ENCODE measurements at places on chromosomes 1 and 21. TPM values are rescaled to one million over a fixed set of nuclear protein-coding genes. Genes with fewer than 3 reads are reported as not detected.

UBE2U gene
- total RNA-seq = not detected

CXADR gene
- 0.36 TPM for total RNA-seq

TMEM39B gene
- 4.7 TPM for total RNA-seq

MPC2 gene
- 34.7 TPM for total RNA-seq

LMOD1 gene
- total RNA-seq = 17.1 TPM

TRABD2B gene
- total RNA-seq = under 0.01 TPM

MRPL9 gene
- total RNA-seq = 68.4 TPM

PADI4 gene
- not detected for total RNA-seq

DNA sequence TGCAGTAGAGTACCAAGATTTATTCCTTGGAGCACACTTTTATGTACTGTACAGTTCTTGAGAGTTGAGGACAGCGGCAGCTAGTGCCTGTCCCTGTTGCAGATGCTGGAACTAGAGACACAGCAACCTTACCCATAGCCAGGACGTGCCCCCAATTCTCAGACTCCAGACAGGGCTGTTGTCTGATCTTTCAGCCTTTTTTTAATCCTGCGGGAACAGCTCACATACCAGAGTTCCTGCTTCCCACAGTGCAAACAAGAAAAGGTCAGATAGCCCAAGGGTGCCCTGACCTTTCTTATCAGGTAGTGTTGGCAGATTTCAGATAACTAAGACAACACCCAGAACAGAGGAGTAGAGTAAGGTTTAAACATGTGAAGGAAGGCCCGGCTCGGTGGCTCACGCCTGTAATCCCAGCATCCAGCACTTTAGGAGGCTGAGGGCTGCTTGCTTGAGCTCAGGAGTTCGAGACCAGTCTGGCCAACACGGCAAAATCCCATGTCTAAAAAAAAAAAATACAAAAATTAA is 78.5 kb downstream of the DOP1B start:
- H3K4me1 ChIP-seq = no peaks in the 10 kb centered on the region
- H3K36me3 ChIP-seq = peaks cover 31% of the 10 kb centered on the region
- H3K27me3 ChIP-seq = no peaks in the 10 kb centered on the region
- no peak overlapping the region for H3K4me3 ChIP-seq
- DNase-seq = no peak

DNA sequence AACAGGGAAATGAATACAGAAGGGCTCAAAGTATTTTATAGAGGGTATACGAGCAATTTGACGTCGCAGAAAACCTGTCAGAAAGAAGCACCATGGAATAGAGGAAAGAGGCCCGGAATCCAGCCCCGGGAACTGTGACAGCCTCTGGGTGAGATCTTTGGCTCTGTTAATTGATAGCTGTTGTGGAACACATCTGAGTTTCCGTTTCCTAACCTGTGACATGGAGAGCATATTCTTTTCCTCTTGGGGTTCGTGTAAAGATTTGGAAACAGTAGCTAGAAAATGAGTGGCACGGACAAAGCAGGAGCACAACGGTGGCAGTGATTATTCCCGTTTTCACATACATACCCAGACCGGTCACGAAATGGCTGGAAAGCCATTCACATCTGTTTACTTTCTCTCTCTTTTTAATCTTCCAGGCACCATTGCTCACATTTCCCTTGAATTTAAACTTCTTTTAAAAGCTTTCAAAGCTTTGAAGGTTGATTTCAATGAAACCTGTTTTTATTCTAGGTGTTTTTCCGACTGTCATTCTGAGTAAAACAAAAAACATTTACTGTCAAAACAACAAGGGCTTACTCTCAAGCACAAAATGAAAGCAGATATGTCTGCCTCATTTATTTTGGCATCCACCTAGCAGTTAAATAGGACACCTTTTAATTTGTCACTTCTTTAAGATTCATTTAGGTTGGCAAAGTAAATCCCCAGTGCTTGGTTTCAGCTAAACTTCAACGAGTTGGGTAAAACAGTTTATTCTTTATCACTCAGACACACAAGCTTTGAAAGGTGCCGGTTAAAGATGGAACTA is 26.7 kb upstream of the C8B start:
- no peaks in the 10 kb centered on the region for H3K4me1 ChIP-seq
- H3K27me3 ChIP-seq = no peaks in the 10 kb centered on the region
- no peaks in the 10 kb centered on the region for H3K36me3 ChIP-seq
- no peak overlapping the region for H3K27ac ChIP-seq

DNA sequence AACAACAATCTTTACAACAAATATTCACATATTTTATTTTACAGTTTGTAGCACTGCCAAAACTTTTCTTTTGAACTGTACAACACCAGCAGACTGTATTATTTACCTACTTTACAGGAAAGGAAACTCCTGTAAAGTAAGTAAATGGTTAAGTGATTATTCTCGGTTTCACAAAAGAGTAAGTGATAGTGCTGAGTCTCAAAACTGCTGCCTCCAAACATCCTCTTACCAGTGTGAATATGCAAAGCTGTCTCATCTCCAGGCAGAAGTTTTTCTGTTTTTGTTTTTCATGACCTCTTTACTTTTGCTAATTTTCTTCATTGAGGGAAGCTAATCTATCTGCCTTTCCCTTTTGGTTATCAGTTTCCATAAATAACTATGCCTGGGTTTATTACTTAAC is 286.7 kb downstream of the SRGAP2C start:
- H3K4me1 ChIP-seq = no peaks in the 10 kb centered on the region
- H3K27me3 ChIP-seq = peaks cover 4% of the 10 kb centered on the region
- no peaks in the 10 kb centered on the region for H3K36me3 ChIP-seq

GRCh38 chr1:66090859-66091457 is 298.3 kb downstream of the PDE4B start:
- H3K4me3 ChIP-seq = no peak overlapping the region
- H3K4me1 ChIP-seq = no peaks in the 10 kb centered on the region
- H3K36me3 ChIP-seq = no peaks in the 10 kb centered on the region
- H3K27ac ChIP-seq = no peak overlapping the region
- DNase-seq = no peak

- DNase-seq = no peak
- no peaks in the 10 kb centered on the region for H3K36me3 ChIP-seq
- no peak overlapping the region for H3K4me3 ChIP-seq
- H3K4me1 ChIP-seq = no peaks in the 10 kb centered on the region
- no peaks in the 10 kb centered on the region for H3K27me3 ChIP-seq
- no peak overlapping the region for H3K27ac ChIP-seq
These were observed 103.9 kb downstream of the ZBTB18 start for GRCh38 chr1:244154872-244155531.

- H3K27ac ChIP-seq = peak overlapping the region; percentile 47
- DNase-seq = no peak
- peaks cover 35% of the 10 kb centered on the region for H3K4me1 ChIP-seq
- H3K4me3 ChIP-seq = peak overlapping the region; percentile 76
These were observed 404 bp upstream of the SCMH1 start for GRCh38 chr1:41242342-41243078.

DNA sequence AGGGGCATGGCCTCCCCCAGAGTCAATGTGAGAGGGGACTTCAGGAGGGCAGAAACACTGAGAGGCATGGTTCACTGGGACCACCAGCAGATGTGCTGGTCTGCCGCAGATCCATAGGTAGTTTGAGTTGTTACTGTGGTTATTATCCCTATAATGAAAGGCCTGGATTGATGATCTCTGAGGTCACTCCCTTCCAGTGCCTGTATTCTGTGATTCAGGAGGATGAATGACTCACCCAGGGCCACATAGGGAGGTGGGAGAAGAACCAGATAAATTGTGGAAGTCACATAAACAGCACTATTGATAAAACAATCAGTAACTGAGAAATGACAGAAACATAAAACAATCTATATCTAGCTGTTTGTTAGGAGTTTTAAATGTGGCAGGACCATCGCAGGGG is 22.7 kb upstream of the ACTL8 start:
- H3K27ac ChIP-seq = no peak overlapping the region
- DNase-seq = peak; percentile 92
- no peaks in the 10 kb centered on the region for H3K27me3 ChIP-seq
- peaks cover 3% of the 10 kb centered on the region for H3K4me1 ChIP-seq
- H3K4me3 ChIP-seq = no peak overlapping the region

- H3K4me1 ChIP-seq = peaks cover 6% of the 10 kb centered on the region
- H3K27ac ChIP-seq = no peak within 1 kb of the TSS
- H3K36me3 ChIP-seq = no peaks in the 10 kb centered on the region
- peak; percentile 13 for DNase-seq
These were observed at the start of gene CCDC181 for GRCh38 chr1:169427081-169427641. TSS of gene CCDC181 (minus strand) at chr1:169427474. CDS start at chr1:169424927, 2,547 bp downstream.

DNA sequence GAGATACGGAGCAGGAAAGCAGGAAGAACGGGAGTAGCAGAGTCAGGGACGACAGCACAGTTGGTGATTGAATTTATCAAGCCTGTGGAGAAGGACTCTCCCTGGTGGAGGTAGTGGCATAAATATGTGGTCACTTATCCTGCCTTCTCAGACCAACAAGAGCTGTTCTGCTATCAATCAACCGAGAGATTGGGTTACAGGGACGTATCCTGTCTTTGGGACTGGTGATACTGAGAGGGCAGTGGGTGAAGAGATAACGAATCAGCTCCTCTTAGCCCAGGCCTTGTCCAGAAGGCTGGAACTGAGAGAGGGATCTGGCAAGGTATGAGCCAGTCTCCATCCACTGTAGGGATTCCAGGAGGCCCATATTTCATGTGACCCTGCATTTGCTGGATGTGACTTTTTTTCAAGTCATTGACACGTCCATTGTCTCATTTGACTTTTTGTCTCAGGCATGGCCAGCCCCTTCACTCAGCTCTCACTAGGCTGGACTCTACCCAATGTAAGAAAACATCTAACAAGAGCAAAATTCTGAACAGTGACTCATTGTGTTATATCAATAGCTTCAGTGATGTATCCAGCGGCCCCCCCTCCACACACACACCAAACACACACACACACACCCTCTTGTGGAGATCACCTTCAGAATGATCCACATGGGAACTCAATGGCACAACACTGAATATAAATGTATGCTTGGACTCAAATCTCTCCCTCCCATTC is 11.3 kb downstream of the C1orf116 start:
- no peaks in the 10 kb centered on the region for H3K36me3 ChIP-seq
- no peak overlapping the region for H3K4me3 ChIP-seq
- H3K27me3 ChIP-seq = no peaks in the 10 kb centered on the region

GRCh38 chr1:47914218-47914938 is 82.8 kb downstream of the TRABD2B start:
- H3K36me3 ChIP-seq = no peaks in the 10 kb centered on the region
- H3K4me1 ChIP-seq = no peaks in the 10 kb centered on the region
- no peak overlapping the region for H3K27ac ChIP-seq
- peak; percentile 51 for DNase-seq
- no peak overlapping the region for H3K4me3 ChIP-seq

- no peak overlapping the region for H3K27ac ChIP-seq
- peak; percentile 35 for DNase-seq
- H3K36me3 ChIP-seq = peaks cover 4% of the 10 kb centered on the region
- H3K4me1 ChIP-seq = peaks cover 14% of the 10 kb centered on the region
These were observed 82.2 kb downstream of the FMN2 start for GRCh38 chr1:240173836-240174235.

- H3K4me3 ChIP-seq = no peak overlapping the region
- no peaks in the 10 kb centered on the region for H3K36me3 ChIP-seq
- H3K4me1 ChIP-seq = peaks cover 14% of the 10 kb centered on the region
- H3K27me3 ChIP-seq = no peaks in the 10 kb centered on the region
These were observed 173.3 kb upstream of the EDN2 start for GRCh38 chr1:41657679-41658295.

GRCh38 chr1:7346600-7347570 is 424.2 kb upstream of the VAMP3 start:
- H3K4me3 ChIP-seq = no peak overlapping the region
- DNase-seq = no peak
- H3K4me1 ChIP-seq = peaks cover 5% of the 10 kb centered on the region
- no peaks in the 10 kb centered on the region for H3K36me3 ChIP-seq
- H3K27me3 ChIP-seq = no peaks in the 10 kb centered on the region

GRCh38 chr1:65319141-65319540 is 9.8 kb downstream of the DNAJC6 start:
- H3K27me3 ChIP-seq = no peaks in the 10 kb centered on the region
- no peaks in the 10 kb centered on the region for H3K4me1 ChIP-seq

DNA sequence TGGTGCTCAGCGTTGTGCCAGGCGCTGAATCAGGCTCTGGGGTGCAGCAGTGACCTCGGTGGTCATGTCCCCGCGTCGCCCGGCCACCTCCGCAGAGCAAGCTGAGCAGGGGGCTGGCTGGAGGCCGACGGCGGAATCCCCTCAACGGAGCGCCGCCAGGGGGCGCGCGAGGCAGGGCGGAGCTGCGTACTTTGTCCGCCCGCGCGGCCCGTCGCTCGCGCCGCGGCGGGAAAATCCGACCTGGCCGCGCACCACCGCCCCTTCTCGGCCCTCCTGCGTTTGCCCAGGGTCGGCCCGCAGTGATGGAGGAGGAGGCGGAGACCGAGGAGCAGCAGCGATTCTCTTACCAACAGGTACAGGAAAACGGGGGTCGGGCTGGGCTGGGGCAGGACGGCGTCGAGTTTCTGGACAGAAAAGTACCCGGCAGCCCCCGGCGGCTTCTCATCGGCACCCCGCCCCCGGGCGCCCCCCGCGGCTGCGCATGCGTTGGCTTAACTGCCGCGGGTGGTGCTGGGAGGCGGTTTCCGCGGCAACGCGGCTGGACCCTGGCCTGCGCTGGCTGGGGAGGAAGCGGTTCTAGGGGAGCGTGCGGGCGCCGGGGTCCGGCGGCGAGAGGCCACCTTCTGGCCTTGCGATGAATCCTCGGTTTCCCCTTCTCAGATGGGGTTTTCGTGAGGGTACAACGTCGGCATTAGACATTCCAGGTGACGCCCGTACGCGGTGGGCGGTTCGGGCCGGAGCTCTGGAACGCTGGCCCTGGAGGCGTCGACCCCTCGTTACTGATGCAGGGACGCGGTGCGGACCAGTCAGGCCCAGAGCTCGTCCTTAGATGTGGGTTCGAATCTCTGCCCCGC is at the start of gene CENPS:
Gene CENPS, plus strand, starts transcription at position 218 of the 854 bp plus-strand sequence. Its CDS starts 85 bp downstream, at position 303.
- H3K4me3 ChIP-seq = peak within 1 kb of the TSS; percentile 99
- H3K27ac ChIP-seq = peak within 1 kb of the TSS; percentile 93
- peak; percentile 100 for DNase-seq
- no peaks in the 10 kb centered on the region for H3K27me3 ChIP-seq

GRCh38 chr1:40825996-40826395 is 36.2 kb downstream of the CITED4 start:
- H3K27me3 ChIP-seq = no peaks in the 10 kb centered on the region
- H3K4me1 ChIP-seq = peaks cover 10% of the 10 kb centered on the region

DNA sequence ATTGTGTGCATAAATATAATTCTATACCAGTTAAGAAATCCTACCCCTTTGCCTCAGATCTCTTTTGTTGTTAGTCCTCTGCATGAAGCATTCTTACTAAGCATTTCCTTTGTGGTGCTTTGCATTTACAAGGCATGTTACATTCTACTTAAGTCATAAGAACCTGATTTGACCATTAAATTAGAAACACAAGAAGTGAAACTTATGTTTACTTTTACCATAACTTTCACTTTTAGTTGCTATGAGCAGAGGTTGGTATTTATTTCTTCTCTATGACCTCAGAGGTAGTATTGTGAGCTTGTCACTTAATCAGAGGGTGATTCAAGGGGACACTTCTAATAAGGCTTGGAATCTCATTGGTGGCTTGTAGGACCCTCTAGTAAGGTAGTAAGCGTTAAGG is 9.0 kb downstream of the FAM20B start:
- peaks cover 65% of the 10 kb centered on the region for H3K4me1 ChIP-seq
- no peak for DNase-seq
- peak overlapping the region; percentile 69 for H3K27ac ChIP-seq
- H3K27me3 ChIP-seq = no peaks in the 10 kb centered on the region
- no peaks in the 10 kb centered on the region for H3K36me3 ChIP-seq

- no peaks in the 10 kb centered on the region for H3K27me3 ChIP-seq
- H3K27ac ChIP-seq = no peak overlapping the region
- no peaks in the 10 kb centered on the region for H3K4me1 ChIP-seq
- H3K4me3 ChIP-seq = no peak overlapping the region
- no peak for DNase-seq
These were observed 30.8 kb downstream of the TNNI3K start for GRCh38 chr1:74266001-74266400.

- no peaks in the 10 kb centered on the region for H3K27me3 ChIP-seq
- H3K4me3 ChIP-seq = no peak overlapping the region
- no peaks in the 10 kb centered on the region for H3K36me3 ChIP-seq
- DNase-seq = peak; percentile 62
- peaks cover 26% of the 10 kb centered on the region for H3K4me1 ChIP-seq
- H3K27ac ChIP-seq = peak overlapping the region; percentile 60
These were observed 16.5 kb upstream of the OVAAL start for GRCh38 chr1:180542113-180542837.
